Epithelial cell of esophagus (primary cell): ENCODE measurements at places on chromosomes 6 and 20.

DNA sequence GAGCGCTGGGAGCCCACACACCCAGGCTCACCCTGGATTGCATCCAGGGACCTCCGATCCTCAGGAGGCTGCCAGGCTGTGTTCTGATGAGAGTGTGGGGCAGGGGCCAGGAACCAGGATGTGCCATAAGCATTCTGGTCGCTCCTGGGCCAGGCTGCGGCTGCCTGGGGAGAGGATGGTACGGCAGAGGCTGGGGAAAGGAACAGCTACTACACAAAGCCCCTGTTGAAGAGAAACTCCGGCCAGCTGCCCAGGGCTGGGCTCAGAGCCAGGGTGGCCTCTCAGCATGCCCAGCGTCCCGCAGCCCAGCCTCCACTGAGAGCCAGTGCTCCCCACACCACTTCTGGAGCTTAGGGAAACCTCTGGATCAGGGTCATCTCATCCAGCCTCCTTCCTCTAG is 21.7 kb upstream of the OCSTAMP start:
- DNase-seq, result no peak

DNA sequence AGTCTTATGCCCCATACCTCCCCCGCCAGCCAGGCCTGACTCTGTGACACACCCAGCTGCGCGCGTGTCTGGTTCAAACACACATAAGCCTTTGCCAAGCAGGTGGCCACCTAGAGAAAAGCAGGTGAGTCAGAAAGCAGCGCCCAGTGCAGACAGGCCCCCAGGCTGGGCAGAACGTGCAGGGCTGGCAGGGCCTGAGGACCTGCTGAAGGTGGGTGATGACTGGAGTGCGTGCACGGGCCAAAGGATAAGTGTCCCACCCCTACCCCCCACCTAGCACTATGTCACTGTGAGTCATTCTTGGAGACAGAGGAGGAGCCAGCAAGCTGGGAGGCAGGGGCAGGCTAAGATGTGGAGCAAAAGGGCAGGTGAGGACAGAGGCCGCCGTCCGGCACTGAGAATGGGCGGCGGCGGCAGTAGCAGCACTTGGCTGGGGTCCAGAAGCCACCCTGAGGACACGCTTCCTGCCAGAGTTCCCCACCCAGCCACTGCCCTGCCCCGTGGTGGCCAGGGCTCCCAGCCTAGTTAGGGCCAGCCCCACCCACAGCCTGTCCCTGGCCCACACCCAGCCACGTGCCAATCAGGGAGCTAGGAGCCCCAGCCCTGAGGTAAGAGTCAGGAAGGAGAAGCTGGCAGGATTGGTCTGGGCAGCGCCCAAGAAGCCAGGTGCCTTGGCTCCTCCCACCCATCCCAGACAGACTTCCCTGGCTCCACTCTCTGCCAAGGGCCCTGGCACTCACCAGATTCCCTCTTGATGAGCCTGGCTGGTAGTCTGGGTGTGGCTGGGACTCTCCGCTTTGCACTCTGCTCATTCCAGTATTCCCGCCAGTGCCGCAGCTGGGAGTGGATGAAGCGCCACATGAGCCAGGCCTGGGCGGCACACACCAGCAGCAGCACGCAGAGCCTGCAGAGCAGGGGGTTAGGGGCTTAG is 72.7 kb downstream of the TRAM2 start:
- peak; percentile 99 for DNase-seq

DNA sequence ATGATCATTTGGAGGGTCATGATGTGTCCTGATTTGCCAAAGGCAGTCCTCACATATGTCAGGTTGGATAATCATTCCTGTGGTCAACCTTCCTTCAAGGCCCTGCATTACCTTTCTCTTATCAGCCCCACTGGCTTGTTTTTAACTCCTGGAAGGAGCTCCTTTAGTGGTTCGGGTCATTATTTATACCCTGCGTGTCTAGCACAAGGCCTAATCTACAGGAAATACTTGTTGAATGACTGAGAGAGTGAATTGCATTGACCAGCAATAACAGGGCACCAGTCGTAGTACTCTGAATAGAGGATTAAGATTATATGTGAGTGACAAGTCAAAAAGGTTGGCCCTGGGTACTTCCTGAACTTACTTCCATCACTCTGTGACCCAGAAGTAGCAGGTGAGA is 4.5 kb downstream of the HIVEP2 start:
- DNase-seq, result peak; percentile 19

GRCh38 chr6:156752666-156753301 is 24.4 kb upstream of the ARID1B start:
- no peak for DNase-seq

DNA sequence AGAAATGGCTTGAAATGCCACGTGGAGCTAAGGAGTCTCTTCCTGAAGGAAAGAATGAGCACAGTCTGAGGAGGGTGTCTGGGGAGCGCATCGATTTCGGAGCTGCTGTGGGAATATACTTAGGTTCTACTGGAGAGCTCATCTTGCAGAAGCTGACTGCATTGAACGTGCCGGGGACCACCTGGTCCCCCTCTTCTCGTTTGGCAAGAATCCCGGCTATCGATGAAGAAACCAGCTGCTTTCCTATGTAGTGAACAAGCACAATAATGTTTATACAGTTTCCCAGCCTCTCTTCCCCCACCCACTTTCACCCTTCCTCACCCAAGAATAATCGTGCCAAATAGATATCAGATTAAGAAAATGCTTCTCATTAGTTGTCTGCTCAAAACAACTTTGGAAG is 242.5 kb downstream of the PACRG start:
- no peak for DNase-seq

DNA sequence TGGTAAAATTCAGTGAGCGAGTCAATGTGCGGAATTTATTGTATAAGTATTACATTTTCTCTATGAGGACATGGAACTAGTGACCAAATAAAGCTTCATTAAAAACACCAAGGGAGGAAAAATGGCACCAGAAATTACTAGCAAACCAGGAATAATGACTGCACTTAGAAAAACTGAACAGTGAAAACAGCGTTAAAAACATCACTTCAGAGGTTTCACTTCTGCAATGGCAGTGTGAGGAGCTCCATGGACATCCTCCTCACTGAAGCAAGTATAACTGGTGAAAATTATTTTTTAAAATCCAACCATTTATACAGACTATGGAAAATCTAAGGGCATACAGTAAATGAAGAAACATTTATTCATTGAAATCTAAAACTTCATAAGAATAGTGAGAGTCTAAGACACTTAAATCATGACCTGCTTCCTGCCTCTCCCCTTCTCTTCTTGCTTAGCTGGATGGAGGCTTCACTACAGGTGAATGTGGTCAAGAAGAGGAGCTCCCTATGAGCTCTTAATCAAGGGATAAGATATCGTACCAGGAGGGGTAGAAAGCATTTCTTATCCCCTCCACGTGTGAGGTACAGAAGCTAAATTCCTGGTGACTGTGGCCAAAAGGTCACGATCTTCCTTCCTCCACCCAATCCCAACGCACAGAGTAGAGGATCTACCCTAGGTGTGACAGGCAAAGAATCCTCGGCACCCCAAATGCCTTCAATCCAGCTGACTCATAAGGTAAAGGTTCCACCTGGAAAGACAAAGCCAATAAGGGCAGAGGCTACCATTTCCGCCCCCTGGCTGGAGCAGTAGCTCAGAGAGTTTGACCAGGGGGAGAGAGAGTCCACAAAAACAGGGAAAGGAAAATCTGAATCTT is 12.3 kb upstream of the ASF1A start:
- DNase-seq, result no peak

- DNase-seq, result no peak
Observed at GRCh38 chr6:128532136-128532535, 11.7 kb upstream of the PTPRK start.

- DNase-seq, result no peak
Observed at GRCh38 chr6:166848979-166849748, 107.2 kb downstream of the RNASET2 start.

- peak; percentile 65 for DNase-seq
Observed at GRCh38 chr6:46983007-46983411, 59.1 kb downstream of the ADGRF1 start.

GRCh38 chr6:75882734-75883133 is 133.7 kb downstream of the MYO6 start:
- DNase-seq, result peak; percentile 84

DNA sequence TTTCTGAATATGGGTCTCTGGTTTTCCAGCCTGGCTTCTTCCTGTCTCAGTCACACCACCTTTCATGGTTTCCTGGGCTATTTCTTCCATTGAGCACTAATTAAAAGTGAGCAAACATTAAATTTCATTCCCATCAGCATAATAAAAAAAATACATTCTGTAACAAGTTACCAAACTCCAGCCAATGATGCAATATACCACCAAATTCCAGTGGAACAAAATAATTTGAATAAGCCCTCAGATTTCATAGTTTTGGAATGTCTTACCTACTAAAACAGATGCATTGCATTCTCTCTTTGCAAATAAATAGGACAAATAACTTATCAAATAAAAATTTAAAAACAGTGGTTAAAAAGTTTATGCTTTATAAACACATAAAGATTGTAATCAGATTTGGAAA is 97.8 kb upstream of the PRDM1 start:
- DNase-seq, result no peak

DNA sequence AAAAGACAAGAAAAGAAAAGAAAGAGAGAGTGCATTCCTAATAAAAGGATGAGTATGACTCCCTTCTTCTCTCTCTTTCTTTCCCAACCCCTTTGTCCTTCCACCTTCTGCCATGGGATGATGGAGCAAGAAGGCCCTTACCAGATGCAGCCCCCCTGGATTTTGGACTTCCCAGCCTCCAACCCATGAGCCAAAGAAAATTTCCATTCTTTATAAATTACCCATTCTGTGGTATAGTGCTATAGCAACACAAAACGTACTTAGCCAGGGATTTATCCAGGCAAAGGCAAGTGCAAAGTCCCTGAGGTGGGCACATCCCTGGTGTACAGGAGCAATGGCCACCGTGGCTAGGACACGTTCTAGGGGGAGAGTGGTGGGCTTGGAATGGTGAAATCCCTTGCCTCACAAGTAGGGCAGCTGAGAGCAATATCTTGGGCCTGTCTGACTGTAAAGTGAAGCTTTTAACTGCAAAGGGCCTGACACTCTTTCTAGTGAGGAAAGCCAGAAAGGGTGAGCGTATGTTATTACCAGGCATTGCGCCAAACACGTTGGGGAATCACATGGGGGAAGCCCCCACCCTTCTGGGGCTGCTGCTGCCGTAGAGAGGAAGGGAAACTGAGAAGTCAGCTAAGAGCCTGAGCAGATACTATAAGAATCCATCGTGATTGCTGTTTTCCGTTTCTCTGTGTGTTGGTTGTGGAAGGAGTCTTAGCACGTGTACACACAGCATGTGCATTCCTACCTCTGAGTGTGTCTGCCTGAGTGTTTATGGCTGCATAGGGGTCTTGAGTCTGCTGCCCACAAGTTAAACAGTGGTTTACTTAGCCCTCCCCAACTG is 50.7 kb upstream of the SIRPA start:
- no peak for DNase-seq

- no peak for DNase-seq
Observed at GRCh38 chr20:41091927-41092326, 45.4 kb upstream of the PLCG1 start.

DNA sequence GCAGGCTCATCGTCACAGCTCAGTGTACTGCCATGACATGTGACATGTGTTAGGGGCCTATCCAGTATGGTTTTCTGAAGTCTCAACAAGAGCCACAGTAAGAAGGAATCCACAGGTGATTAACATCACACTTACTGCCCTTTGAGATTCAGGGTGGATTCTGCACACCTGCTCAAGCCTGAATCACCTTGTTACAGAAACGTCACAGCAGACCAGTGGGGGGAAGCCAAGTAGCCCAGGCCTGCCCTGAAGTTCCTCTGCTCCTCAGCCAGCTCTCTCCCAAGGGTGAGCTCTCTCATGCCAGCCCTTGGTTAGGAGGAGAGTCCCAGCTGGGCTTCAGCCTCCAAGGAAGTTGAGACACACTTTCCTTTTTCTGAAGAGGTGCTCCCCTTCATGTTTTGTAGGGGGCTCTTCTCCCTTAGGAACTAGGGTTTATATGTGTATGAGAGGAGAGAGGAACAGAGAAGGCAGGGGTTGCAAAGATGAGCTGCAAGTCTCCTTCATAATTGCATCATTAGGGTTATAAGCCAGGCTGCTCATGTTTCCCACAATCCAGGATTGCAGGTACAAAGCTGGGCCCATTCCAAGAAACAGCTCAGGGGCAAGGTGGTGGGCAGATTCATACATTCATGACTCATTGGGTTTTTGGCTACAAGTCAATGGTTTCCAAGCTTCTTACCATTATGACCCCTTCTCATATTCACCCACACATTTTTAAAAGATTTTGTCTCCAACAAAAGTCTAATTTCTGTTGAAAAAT is 11.6 kb downstream of the GSS start:
- DNase-seq, result peak; percentile 95

DNA sequence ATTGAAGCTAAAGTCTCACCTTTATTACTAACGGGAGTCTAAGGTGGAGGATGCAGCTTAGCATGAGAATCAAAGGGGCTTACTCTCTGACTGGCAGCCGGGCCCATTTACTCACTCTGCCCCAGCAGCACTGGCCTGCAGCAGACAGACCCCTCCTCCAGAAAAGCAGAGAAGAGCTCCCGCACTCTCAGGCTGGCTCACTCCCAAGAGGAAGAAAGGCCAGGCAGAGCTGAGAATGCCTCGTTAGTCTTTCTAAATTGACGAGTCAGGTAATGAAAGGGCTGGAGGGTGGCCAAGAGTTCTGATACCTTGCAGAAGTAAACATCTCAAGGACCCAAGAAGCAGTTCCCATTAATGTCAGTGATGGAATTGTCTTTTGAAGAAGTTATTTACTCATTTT is 44.5 kb upstream of the IL20RA start:
- no peak for DNase-seq

GRCh38 chr20:22338140-22338708 is 246.1 kb downstream of the FOXA2 start:
- DNase-seq, result no peak

GRCh38 chr6:159716247-159717096 is 10.8 kb upstream of the WTAP start:
- DNase-seq, result peak; percentile 96

- DNase-seq, result peak; percentile 16
Observed at GRCh38 chr6:125232466-125232865, 69.3 kb downstream of the HDDC2 start.

DNA sequence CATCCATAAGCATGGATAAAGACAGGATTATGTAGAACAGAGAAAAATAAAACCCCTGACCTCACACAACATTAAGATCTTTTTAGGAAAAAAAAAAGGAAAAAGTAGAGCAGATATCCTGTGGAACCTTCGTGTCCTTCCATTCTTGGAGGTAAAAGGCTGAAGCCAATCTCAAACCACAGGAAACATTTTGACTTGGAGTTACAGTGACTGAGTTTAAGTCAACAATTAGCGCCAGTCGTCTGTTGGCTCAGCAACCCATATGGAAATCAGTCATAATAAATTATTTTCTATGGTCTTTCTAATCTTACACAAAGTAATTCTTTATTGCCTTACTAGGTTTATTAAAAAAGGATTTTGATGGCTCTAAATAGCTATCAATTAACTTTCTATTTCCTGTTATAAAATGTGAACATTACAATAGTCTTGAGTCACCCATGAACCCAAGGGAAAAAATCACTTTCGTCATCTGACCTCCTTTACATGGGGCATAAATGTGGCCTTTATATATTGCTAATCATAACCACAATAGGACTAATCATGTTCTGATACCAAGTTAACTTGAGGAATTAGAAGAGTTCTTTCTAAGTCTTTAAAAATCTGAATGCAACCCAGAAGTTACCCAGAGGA is 592.9 kb downstream of the TFAP2B start:
- DNase-seq, result no peak

- DNase-seq, result peak; percentile 66
Observed at GRCh38 chr6:7445885-7446461, 56.4 kb downstream of the RIOK1 start.
